Skin of body (tissue), 3 donors: ENCODE measurements at places on chromosomes 6 and 20. TPM values are rescaled to one million over a fixed set of nuclear protein-coding genes. Genes with fewer than 3 reads are reported as not detected.

The HEY2 gene
- total RNA-seq = 2.3 TPM

The ACAT2 gene
- 19.0 TPM for total RNA-seq

The ZBTB9 gene
- 5.8 TPM for total RNA-seq

The HTR1B gene
- 0.10 TPM for total RNA-seq

The FAM209B gene
- total RNA-seq = not detected

The VSX1 gene
- 0.10 TPM for total RNA-seq

The ZBTB46 gene
- 8.3 TPM for total RNA-seq

The FOXS1 gene
- 1.4 TPM for total RNA-seq

The YWHAB gene
- total RNA-seq = 87.6 TPM

The TINAG gene
- 0.20 TPM for total RNA-seq

The SAMD5 gene
- 28.9 TPM for total RNA-seq

The TBCC gene
- total RNA-seq = 20.8 TPM

The VSTM2L gene
- 4.1 TPM for total RNA-seq

The LGSN gene
- total RNA-seq = not detected

The LY6G6C gene
- 20.4 TPM for total RNA-seq

The CLIC5 gene
- 4.0 TPM for total RNA-seq

The SIRPB1 gene
- total RNA-seq = 0.99 TPM

The ADAM33 gene
- 53.2 TPM for total RNA-seq

The MLN gene
- not detected for total RNA-seq

DNA sequence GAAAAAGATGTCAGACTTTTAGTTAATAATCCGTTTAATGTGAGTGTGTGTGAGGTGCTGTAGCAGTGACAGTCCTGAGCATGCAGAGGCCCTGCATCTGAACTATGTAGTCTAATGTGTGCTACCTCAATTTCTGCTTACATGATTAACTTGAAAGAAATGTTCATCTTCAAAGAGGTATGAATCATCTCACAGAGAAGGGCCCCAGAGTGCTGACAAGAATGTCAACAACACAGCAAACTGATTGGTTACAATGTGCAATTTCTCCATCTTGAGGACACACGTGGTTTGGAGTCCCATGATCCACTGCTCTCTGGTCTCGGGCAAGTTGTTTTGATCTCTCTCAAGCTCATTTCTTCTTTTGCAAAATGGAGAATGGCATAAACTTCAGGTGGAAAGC lies 61.7 kb upstream of the EMILIN3 start:
- DNase-seq = no peak

DNA sequence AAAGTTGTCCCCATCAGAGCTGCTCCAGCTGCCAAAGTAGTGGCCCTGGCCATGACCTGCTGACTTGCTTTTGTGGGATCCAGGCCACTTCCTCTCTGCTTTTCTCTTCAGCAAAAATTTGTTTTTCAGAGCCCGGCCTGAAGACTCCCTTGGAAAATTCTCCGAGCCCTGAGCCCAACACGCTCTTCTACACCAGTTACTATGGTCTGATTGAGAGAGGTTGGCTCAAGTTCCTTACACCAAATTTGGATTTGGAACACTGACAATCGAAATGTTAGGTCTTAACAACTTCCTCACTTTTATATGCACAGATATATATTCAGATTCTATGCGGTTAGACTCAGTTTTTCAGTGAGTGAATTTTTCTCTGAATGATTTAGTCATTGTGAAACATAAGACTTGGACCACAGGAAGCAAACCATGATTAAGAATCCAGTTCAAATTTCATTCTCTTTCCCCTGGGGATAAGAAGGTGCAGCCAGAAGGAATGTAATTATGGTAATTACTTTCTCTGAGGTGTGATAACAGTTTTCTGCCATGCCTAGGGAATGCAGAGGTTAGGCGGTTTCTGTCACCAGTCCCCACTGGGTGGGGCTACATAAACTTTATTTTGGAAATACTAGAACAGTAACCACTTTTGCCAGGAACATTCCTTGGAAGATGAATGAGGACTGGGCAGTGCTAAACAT lies 365.2 kb downstream of the SYNE1 start:
- no peak for DNase-seq

- no peak for DNase-seq
Observed at GRCh38 chr6:44527583-44528369, 140.3 kb downstream of the CDC5L start.

- DNase-seq = no peak
Observed at GRCh38 chr20:31894980-31895675, 24.7 kb downstream of the TTLL9 start.

DNA sequence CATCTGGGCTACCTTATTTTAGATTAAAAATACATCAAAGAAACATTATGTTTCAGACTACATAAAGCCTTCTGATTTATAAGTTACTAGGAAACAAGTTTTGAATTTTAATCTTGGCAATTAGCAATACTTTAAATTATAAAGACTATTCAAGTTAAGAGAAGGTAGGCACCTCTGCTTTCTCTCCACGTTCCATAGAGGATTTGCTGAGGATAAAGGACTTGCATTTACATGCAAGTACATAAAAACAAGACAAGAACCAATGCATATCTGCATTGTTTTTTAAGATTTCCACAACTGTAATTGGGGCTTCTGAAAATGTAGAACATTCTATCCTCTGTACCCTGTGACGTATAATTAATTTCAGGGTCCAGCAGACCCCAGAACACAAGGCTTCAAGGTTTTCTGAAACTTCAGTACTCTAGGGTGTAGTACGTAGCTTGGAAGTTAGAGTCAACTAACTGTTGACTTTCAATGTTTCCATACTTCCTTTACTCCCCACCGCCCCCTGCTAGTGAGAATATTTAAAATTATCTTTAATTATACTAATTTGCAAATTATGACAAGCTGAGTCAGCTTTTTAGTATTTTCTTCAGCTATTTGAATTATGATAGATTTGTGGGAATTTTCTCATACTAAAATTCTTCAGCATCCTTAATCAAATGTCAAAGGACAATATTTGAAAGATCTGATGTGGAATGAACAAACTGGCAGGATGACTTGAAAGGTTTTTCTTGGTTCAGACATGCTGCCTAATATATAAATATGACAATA lies 82.8 kb downstream of the PKIB start:
- DNase-seq = no peak

- no peak for DNase-seq
Observed at GRCh38 chr6:117555262-117555849, 47.0 kb downstream of the GOPC start.

DNA sequence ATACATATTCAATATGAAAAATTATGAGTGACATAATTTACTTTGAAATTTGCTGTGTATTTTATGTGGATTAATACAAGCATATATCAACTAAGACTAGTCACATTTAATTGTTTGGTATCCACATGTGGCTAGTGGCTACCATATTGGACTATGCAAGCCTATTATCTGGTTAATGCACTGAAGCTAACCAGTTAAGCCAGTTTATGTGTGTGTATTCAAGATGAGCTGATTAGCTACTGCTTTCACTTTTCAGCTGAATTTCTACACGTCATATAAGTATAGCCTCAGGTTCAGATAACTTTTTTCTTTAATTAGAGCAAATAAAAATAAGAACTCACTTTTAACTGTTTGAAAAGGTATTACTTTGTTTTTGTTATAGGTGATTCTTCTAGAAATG lies 903.7 kb downstream of the TFAP2A start:
- no peak for DNase-seq

- peak; percentile 50 for DNase-seq
Observed at GRCh38 chr6:6686748-6687601, 98.5 kb downstream of the LY86 start.

GRCh38 chr6:43827898-43828297 lies 57.9 kb downstream of the VEGFA start:
- DNase-seq = no peak

- DNase-seq = no peak
Observed at GRCh38 chr6:73742433-73742832, 46.4 kb downstream of the CD109 start.

- DNase-seq = no peak
Observed at GRCh38 chr6:47161176-47161687, 119.1 kb upstream of the ADGRF1 start.

DNA sequence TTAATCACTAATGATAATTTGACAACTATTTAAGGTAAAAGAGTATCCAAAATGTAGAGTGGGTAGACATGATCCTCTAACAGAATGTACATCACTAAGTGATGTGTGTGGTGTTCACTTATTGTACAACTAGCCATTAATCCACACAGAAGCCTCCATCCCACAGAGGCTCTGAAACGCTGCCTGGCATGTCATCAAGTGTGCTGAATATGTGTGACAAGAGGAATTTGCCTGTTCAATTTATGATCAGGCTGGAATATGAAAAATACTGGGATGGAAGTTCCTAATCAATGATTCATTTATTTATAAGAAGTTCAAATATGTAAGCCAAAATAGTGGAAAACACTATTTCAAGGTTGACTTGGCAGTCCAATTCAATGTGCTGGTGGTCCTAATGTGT lies 72.4 kb downstream of the BACH2 start:
- DNase-seq = no peak

GRCh38 chr6:71287038-71287437 lies 1.6 kb upstream of the OGFRL1 start:
- DNase-seq = peak; percentile 19

DNA sequence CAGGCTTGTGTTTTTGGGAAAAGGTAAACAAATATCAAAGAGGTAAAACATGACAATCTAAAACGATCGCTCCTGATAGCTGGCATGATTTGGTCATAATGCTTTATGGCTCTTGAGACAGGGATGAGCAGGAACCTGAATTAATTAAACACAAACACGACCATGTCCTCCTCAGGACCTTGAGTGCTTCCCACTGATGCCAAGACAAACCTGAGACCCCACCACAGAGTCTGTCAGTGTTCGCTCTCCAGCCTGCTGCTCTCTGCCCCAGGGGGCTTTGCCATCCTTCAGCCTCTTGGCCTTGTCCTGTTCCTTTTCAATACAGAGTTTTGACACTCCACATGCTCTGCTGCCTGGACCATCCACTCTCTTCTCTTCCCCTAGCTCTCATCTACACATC lies 119.4 kb downstream of the MAN1A1 start:
- no peak for DNase-seq

DNA sequence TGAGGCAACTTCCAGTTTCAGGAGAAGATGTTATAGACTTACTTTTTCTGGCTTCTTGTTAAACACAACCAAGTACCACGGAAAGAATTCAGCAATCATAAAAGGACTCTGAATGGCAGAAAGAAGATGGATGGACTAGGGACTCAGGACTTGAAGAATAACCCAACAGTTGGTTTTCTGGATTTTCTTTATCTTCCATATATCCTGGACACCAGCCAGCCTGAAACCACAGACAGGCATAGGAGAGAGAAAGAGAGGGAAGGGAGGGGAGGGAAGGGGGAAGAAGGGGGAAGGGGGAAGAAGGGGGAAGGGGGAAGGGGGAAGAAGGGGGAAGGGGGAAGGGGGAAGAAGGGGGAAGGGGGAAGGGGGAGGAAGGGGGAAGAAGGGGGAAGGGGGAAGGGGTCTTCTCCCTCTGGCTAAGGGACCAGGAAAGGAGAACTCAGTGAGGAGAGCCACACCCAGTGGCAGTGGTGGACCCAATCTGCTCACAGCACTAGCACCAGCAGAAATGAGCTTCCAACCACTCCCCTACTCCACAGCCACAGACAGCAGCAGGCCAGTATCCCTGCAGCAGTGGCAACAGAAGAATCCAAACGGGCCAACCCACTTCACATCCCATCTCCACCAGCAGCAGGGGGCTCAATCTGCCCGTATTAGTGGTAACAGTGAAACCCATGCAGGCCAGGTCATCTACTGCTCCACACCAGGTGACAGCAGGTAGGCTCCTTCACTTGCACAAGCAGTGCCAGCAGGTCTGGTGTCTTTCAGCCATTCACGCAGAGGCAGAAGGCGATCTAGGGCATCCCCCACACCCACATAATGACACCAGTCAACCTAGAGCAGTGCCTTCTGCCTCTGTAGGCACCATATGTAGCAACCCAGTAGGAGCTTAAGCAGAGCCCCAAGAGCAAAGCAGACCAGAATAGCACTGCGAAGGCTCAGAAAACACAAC lies 78.6 kb downstream of the TRMT6 start:
- no peak for DNase-seq

DNA sequence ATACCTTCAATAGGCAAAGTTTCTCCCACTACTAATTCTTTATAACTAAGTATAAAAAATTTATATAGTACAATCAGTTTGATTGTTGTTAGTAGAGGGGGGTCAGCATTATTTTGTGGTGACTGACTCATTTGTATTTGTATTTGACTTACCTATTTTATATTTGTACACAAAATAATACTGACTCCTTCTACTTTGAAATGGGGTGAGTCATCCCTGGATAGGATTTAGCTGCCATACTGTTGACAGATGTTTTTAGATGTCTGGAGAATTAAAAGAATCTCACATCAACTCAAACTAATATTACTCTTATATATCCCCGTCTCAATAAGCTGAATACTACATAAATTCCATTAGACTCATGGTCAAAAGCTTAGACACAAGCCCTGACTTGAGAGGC lies 114.9 kb downstream of the FRK start:
- no peak for DNase-seq

DNA sequence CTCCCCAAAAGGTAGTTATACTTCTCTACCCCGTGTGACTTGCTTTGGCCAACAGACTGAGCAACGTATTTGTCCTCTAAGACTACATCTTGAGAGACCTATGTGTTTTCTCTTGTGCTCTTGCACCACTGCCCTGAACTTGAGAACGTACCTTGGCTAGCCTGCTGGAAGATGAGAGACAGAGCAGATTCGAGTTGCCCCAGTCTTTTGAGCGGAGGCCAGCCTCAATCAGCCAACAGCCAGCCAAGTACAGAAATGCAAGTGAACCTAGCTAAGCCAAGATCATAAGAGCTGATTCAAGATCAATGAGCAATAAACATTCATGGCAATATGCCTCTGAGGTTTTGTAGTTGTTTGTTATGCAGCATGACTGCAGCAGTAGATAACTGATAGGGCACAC lies 98.4 kb downstream of the PAK5 start:
- no peak for DNase-seq

DNA sequence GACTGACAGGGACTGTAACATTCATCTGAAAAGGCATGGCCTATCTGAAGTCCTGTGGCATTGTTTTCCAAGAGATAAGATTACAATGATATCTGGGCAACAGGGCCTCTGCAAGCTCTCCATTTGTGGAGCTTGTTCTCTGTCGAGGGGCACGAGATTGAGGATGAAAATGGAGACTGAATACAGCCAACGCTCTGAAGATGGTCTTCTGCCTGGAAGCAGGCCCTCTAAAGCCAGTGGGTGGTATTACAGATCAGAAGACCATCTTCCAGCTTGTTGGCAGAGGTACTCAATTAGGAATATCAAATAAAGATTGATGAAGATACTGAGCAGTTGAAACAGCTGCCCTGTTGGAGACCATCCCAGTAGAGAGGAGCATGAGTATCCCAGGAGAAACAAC lies 288.2 kb downstream of the CENPW start:
- no peak for DNase-seq

DNA sequence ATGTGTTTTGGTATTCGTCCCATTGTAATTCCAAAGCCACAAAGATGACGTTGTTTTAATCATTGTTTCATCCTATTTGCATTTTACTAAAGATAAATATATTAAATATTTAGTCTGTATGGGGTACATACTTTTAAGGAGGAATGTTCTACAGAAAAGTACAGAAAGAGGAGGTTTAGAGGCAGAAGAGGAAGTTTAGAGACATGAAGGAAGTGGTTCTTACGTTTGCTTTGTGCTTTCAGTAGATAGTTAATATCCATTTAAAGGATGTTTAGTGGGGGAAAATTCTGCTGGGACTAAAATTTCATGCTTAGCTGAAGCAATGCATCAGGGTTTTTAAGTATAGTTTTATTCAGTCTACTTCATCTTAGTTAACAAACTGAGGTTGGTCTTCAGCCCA lies 116.6 kb downstream of the CRYBG1 start:
- DNase-seq = no peak

GRCh38 chr20:760751-761417 lies 7.4 kb downstream of the SLC52A3 start:
- DNase-seq = no peak
